ENCODE measurements at places on chromosomes 6 and 20.

DNA sequence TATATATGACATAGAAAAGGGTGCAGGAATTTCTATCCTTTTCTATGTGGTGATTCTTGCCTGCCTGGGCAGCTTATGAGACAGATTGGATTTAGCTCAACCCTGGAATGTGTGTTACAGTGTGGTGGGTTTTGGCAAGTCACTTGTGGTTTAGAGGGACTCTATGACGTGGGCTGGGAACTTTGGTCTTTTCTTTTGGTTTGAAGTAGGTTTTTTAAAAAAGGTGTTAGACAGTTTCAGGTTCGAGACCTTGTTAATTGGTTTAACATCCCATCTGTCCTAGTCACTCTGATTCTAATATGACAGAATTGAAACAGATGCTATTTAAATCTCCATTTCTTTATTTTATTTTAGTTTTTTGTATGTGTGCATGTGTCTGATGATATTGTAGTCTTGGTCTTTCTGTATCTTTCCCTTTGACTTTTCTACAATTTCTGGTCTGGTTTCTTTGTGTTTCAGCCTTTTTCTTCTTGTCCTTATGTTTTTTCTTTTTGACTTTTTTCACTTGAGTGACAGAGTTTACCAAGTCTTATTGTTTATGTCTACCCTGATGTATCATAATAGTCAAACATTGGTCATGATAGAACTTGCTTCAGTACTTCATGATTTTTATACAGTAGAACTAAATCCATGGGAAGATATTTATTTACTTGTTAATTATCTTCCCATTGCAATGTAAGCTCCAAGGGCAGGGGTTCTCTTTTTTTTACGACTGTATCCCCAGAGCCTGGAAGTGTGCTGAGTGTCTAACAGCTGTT is 174.3 kb downstream of the CDKAL1 start:
- DNase-seq = no peak

DNA sequence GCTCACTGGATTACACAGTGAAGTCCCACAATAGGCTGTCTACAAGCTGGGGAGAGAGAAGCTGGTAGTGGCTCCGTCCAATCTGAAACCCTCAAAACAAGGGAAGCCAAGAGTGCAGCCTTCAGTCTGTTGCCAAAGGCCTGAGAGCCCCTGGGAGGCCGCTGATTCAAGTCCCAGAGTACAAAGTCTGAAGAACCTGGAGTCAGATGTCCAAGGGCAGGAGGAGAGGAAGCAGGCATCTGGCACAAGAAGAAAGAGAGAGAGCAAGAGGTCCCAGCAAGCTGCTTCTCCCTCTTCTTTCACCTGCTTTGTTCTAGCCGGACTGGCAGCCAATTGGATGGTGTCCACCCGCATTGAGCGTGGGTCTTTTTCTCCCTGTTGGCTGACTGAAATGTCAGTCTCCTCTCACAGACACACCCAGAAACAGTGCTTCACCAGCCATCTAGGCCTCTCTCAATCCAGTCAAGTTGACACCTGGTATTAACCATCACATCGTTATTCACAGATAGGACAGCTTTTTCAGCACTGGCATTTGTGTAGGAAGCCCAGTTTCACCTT is 51.2 kb downstream of the CRYBG1 start:
- DNase-seq = no peak

DNA sequence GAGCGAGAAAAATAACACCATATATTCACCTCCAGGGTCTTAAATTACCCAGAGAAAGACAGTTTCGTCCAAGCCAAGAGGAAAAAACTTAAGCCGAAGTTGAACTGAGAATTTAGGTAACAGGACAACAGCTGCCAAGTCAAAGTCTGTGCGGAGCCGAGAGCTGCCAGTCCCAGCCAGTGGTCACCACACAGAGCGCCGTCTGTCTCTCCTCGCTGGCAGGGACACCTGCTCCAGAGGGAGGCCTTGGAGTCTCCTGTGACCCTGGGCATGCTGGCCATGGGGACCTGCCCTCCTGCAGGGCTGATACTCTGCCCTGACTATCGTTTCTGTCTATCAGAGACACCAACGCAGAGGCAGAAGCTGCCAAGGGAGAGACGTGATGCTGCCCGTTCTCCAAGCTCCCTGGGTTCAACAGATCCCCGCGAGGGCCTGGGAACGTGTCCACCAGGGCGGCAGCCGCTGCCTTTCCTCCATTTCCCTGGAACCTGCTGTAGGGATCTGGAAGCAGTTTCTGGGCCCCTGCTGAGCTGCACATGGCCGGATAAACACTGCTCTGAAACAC is 341.3 kb downstream of the SMOC2 start:
- DNase-seq = no peak

DNA sequence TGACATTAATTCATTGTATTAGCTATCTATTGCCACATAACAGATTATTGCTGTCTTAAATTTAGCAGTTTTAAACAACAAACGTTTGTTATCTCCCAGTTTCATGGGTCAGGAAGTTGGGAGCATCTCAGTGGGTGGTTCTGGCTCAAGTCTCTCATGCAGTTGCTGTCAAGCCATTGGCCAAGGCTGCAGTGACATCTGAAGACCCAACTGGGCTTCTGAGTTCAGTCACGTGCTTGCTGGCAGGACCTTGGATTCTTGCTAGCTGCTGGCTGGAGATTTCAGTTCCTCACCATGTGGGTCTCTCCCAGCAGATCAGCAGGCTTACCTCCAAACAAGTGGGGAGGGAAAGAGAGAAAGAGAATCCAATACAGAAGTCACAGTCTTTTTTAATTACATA is 152.6 kb upstream of the EXOC2 start:
- DNase-seq = no peak

DNA sequence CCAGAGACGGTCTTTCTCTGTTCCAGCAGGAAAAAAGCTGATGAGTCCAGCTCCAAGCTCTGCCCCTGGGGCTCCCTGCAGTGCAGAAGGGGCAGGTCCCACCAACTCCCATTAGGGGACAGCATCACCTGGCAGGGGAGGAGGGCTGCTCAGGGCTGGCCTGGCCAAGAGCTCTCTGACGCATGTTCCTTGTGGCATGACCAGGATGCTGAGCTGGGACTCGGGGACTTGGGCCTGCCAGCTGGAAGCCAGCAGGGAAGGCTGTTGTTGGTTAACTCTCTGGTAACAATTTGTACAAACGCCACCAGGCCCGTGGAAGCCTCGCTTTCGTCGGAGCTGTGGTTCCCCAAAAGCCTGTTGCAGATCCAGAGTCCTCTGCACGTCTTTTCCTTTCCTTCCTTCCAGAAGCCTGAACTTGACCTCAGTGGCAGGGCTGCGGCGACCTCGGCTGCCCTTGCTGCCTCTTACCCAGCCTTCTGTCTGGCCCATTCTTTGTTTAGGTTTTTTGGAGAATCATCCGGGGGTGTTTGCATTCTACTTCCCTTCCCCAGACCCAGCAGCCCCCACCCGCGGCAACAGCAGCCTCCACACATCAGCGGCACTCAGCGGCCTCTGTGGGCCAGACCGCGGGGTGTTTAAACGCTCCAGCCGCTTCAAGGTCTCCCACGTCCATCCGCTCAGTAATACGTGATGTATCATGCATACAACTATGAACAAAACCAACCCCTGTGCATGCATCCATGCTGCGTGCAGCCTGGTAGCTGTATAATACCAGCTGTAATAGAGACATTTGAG is 63.3 kb downstream of the GNAS-AS1 start:
- no peak for DNase-seq

DNA sequence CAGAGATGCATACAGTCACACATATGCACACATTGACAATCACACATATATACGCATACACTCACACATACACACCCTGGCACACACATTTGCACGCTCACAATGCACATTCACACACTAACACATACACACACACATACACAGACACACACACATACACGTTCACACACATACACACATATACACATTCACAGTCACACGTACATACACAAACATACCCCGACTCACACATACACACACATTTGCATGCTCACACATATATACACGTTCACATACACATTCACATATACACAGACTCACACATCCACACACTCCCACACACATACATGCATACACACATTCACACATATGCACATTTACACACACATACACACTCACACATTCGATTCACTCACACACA is 366.8 kb upstream of the ID4 start:
- DNase-seq = no peak

GRCh38 chr6:1952740-1953360 is 292.6 kb downstream of the GMDS start:
- DNase-seq = no peak

- no peak for DNase-seq
Measured at GRCh38 chr20:57175397-57176010, 90.9 kb downstream of the BMP7 start.

DNA sequence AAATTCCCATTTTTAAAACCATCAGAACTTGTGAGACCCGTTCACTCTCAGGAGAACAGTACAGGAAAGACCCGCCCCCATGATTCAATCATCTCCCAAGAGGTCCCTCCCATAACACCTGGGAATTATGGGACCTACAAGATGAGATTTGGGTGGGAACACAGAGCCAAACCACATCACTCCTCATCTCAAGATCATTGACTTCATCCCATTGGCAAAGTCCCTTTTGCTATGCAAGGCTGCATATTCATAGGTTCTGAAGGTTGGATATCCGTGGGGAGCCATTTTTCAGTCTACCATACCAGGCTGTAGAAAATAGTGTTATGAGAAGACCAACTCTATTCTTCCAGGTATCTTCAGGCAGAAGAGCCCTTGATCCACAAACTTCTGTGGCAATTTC is 219.1 kb downstream of the DOK5 start:
- DNase-seq = no peak
